Naive thymus-derived CD8-positive, alpha-beta T cell (primary cell): ENCODE measurements at places on chromosomes 5 and 9. TPM values are rescaled to one million over a fixed set of nuclear protein-coding genes. Genes with fewer than 3 reads are reported as not detected.

DNA sequence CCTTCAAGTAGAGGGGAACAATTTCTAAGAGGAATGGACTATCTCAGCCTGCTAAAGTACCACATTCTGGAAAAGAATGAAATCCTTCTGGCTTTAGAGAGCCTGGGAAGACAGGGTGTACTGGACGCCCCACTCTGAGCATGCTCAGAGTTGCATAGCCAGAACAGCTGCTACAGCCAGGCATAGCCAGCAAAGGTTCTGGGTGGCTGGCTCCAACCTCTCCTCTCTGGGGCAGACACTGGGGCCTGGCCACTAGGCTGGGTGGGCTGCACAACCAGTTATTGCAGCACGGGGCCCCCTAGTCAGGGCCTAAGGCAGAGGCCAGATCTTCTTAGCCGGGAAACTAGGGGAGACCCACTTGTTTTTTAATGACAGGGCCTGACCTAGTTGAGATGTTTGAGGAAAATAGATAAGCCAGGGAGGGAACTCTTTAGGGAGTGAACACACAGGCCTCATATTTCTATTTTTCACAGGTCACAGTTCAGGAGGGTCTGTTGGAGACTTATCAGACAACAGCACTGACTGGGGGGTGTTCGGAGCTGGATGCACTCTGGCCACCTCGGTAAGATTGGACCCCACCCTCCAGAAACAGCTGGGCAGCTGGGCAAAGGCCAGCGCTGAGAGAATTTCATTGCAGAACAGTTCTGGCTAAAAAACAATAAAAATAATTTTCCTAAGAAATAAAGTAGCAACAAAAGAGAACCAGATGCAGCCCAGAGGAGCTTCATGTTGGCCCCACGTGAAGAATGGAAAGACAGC is 142.9 kb downstream of the LPAR1 start:
- no peak overlapping the region for H3K27ac ChIP-seq
- no peaks in the 10 kb centered on the region for H3K4me1 ChIP-seq
- no peak overlapping the region for H3K4me3 ChIP-seq
- H3K27me3 ChIP-seq = no peaks in the 10 kb centered on the region

- no peak for DNase-seq
- no peak overlapping the region for H3K27ac ChIP-seq
- no peaks in the 10 kb centered on the region for H3K27me3 ChIP-seq
- H3K36me3 ChIP-seq = no peaks in the 10 kb centered on the region
- H3K4me3 ChIP-seq = no peak overlapping the region
- H3K4me1 ChIP-seq = peaks cover 28% of the 10 kb centered on the region
Observed at GRCh38 chr9:133976887-133977286, 15.2 kb downstream of the VAV2 start.

The C5orf58 gene
- total RNA-seq = not detected

The ALDH1A1 gene
- total RNA-seq = 0.30 TPM

The PARP8 gene
- total RNA-seq = 149 TPM

The MRPS30 gene
- 63.0 TPM for total RNA-seq

GRCh38 chr5:91384671-91385430 is 1.7 kb upstream of the ARRDC3 start:
- peak overlapping the region; percentile 96 for H3K4me3 ChIP-seq
- H3K36me3 ChIP-seq = peaks cover 12% of the 10 kb centered on the region
- H3K27me3 ChIP-seq = no peaks in the 10 kb centered on the region
- peak; percentile 79 for DNase-seq
- peak overlapping the region; percentile 100 for H3K27ac ChIP-seq

DNA sequence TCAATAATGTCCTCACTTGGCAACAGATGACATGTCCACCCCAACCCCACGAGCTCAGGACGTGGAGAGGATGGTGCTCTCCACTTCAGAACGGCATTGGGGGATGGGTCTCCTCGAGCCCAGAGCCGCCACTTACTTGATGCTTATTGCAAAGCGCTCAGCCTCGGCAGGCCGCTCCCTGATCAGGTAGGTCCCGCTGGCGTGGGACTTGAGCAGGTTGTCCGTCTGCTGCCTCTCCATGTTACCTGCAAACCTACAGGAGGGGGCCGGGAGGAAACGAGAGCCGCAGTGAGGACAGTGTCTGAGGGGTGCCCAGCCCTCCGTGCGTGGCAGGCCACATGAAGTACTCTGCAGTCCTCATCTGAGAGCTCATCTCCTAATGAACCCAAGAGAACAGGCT is 36.6 kb upstream of the SARDH start:
- no peaks in the 10 kb centered on the region for H3K4me1 ChIP-seq
- no peaks in the 10 kb centered on the region for H3K27me3 ChIP-seq
- peaks cover 4% of the 10 kb centered on the region for H3K36me3 ChIP-seq

- no peaks in the 10 kb centered on the region for H3K4me1 ChIP-seq
- DNase-seq = no peak
- no peak overlapping the region for H3K27ac ChIP-seq
- no peak overlapping the region for H3K4me3 ChIP-seq
- no peaks in the 10 kb centered on the region for H3K36me3 ChIP-seq
Observed at GRCh38 chr5:103298607-103299188, 40.1 kb downstream of the MACIR start.
